NCI-H2081 (cell line): ENCODE measurements at places on chromosomes 6 and 20.

DNA sequence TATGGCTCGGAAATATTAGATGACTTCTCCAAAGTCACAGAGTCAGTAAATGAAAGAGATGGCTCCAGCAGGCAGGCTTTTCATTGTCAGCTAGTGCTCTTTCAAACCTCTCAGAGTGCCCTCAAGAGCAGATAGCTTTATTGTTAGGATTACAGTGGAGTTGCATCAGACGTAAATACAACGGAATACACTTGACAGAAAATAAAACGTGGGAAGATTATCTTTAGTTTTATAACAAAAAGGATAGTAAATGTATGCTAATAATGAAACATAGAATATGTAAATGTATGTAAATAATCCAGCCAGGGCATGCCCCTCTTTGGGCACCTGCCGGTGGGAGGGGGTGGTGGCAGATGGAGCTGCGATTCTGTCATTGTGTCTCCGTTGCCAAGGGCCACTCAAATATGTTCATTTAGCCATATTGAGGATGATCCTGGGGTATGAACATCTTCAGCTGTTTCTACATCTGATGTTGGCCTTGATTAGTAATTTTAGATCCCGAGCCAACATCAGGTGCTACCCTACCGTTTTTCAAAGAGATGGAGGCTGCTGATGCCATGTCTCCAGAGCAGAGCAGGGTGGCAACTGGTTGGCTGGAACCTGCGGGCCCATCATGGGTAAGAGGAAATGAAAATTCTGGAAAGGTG lies 358.3 kb upstream of the SULF2 start:
- no peak for DNase-seq

DNA sequence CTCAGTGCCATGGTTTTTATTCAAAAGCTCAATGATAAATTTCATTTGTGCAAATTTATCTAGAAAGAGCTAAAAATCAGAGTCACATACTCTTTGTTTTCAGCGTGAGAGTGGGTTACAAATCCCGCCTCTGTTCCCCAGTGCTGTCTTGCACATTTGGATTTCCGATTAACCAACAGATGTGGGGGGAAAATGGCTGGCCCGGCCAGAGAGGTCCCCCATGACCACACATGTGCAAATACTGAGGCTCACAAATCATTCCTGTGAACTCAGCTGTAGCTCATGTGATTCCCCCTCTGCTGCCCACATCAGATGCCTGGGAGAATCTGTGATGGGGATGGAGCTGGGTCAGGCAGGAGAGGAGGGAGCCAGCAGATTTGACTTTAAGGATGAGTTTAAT lies 168.7 kb downstream of the PAX1 start:
- DNase-seq = no peak

DNA sequence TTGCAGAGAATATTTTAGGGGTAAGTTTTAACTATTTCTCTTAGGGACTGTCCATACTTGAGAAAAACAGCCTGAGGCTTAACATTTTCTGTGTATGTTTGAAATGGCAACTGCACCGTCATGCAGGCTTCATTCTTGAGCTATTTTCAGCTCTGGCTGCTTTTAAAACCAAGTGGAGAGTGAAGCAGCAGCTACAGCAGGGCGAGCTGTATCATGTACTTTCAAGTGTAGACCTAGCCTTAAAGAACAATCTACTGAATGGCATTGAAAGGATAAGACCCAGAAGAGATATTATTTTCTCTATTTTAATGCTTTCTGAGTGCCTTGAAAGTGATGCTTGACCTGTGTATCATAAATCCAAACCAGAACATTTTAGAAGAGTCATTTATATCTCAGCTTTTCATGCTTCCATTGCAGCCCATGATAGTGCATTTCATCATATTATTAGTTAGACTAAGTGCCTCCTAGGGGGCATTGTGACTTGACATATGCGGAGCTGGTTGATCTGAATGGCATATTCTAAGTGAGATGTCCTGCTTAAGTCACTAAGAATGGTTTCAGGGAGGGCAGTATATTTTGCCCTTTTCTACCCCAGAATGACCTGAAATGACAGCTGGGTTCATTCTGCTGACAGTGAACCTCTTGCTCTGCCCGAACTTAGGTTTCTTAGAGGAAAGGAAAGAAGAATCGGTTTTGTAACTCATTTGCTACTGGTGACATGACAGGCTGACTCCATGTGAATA lies 85.3 kb downstream of the NKAIN2 start:
- DNase-seq = no peak

DNA sequence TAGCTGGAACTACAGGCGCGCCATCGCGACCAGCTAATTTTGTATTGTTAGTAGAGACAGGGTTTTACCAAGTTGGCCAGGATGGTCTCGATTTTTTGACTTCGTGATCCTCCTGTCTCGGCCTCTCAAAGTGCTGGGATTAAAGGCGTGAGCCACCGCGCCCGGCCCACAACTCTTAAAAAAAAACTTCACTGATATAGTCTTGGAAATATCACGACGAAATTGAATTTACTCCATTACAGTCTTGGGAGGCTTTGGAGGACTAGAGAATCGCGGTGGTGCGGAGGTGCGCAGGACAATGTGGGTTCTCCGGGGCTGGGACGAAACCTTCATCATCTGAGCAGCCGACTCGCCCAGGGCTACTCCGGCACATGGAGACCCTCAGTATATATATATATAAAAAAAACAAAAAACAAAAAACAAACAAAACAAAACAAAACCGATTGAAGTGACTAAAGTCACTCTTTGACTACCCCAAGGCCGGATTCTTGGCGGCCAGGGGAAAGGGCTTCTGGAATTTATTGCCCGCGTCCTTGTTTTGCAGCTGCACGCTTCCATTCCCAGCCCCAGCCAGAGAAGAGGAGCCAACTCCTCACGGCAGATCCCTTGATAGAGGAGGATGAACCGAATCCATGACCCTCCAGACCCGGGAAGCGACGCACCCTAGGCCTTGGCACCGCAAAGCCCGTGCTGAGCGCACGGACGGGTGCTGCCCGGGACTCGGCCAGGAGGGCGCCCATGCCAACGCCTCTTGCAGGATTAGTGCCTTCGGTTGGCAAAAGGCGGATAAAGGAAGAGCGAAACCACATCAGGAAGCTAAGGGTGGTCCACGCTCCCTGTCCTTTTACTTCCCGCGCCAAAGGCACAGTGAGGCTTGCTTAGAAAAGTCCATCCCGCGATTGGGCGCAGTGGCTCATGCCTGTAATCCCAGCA lies 1.7 kb upstream of the GCM2 start:
- no peak for DNase-seq

DNA sequence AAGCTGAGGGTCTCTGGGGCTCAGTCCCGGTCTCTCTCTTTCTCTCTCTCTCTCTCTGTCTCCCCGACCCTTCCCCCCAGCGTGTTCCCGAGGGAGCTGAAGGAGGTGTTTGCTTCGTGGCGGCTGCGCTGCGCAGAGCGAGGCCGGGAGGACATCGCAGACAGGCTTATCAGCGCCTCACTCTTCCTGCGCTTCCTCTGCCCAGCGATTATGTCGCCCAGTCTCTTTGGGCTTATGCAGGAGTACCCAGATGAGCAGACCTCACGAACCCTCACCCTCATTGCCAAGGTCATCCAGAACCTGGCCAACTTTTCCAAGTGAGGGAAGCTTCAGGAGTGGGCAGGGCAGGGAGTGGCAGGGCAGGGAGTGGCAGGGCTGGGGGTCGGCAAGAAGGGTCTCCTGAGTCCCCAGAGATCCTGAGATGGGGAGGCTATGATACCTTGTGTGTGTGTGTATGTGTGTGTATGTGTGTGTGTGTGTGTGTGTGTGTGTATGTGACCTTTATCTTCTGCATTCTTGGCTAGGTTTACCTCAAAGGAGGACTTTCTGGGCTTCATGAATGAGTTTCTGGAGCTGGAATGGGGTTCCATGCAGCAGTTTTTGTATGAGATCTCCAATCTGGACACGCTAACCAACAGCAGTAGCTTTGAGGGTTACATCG lies 13.6 kb upstream of the ZBTB9 start:
- no peak for DNase-seq

DNA sequence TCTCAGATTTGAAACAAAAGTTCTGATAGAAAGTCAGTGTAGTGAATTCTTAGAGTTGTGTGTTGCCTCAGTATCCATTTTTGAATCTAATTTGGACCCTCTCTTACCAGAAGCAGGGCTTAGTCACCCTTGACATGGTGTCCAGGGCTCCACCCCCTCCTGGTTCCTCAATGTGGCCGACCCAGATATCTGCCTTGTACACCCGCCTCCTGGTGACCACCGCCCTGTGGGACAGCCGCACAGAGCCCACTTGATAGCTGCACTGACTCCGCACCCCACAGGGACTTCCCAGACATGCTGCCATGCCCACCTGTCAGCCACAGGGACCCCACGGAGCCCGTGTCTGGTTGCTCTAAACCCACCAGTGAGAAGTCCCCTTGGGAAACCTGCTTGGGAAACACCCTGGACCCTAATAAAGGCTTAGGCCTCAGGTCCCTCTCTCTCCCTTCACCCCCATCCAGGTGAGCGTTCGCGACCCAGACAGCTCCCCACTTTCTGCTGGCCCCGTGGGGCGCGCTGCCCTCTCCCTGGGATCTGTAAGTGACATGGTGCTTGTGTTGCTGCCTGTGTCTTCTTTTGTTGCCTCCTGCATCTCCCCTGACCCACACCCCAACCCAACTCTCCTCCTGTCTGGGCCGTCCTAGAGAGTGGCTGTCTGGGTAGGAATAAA lies 47.2 kb upstream of the SYNDIG1 start:
- DNase-seq = no peak

DNA sequence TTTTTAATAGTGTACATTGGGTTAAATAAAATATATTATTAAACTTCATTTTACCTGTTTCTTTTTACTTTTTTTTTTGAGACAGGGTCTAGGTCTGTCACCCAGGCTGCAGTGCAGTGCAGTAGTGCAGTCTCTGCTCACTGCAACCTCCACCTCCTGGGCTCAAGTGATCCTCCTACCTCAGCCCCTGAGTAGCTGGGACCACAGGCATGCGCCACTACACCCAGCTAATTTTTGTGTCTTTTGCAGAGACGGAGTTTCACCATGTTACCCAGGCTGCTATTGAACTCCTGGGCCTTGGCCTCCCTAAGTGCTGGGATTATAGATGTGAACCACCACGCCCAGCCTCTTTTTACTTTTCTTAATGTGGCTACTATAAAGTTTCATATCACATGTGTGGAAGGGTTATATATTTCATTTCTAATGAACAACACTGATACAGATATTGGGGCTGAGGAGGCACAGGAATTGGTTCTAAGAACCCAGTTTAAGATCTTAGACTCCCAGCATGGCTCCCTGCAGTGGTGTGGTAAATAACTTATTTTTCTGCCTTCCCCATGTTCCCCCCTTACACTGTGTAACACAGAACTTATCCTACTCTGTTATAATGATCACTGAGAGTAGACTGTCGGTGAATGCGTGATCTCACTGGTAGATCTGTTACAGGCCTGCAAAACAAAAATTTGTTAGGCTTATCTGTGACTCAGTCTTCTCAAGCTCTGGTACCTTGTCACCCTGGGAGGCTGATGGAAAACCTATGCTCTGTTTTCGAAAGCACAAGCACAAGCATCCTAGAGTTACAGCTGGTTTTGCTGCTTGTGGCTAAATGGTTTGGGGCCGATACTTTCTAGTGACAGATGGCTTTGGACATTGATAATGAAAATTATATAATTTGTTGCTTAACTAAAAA lies 5.8 kb upstream of the ATXN1 start:
- DNase-seq = no peak

- DNase-seq = no peak
Measured at GRCh38 chr6:3346476-3346875, 87.7 kb downstream of the PSMG4 start.

GRCh38 chr6:5547556-5547955 lies 286.2 kb downstream of the FARS2 start:
- no peak for DNase-seq

DNA sequence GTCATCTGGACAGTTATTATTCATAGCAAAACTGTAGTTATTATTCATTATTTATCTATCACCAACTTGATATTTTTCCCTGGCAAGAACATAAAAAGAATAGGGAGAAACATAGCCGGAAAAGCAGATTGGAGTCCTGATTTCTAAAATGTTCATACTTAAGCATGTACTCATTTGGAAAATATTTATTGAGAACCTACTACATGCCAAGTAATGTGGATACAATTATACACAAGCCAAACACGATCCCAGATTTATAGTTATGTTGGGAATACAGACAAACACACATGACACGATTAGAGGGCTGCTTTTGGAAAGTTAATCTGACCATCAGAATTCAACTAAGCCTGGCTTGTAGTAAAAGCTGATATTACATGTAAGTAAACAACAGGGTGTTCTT lies 30.7 kb downstream of the ARHGAP18 start:
- no peak for DNase-seq

DNA sequence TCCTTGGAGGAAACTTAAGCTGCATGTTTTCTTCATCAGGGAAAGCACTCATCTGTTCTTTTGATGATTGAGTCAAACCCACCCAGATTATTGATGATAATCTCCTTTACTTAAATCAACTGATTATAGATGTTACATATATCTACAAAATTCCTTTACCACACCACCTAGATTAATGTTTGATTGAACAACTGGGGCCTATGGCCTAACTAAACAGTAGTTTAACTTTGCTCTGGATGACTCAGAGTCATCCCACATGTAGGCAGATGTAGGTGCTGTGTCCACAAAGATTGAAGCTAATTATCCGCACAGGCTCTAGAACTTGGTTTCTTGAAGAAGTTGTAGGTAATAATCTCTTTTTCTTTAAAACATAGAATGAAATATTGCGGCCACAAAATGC lies 42.2 kb downstream of the PKIB start:
- no peak for DNase-seq

DNA sequence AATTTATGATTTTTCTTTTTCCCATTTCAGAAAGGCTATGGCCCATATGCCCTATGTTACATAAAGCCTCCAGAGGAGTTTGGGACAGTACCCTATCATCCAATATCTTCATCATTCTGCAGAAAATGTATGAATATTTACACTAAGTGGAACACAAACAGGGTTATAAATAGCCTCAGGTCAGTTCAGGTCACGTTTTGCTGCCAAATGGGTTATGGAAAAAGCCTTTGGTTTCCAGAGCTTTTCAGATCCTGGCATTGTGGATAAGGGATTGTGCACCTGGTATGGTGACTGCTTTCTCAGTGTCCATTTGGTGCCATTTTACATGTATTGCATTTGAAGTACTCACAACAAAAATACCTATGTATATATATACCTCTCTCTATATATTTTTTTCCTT lies 29.4 kb downstream of the UTRN start:
- DNase-seq = no peak

- DNase-seq = no peak
Measured at GRCh38 chr6:15420959-15421438, 175.1 kb downstream of the JARID2 start.

DNA sequence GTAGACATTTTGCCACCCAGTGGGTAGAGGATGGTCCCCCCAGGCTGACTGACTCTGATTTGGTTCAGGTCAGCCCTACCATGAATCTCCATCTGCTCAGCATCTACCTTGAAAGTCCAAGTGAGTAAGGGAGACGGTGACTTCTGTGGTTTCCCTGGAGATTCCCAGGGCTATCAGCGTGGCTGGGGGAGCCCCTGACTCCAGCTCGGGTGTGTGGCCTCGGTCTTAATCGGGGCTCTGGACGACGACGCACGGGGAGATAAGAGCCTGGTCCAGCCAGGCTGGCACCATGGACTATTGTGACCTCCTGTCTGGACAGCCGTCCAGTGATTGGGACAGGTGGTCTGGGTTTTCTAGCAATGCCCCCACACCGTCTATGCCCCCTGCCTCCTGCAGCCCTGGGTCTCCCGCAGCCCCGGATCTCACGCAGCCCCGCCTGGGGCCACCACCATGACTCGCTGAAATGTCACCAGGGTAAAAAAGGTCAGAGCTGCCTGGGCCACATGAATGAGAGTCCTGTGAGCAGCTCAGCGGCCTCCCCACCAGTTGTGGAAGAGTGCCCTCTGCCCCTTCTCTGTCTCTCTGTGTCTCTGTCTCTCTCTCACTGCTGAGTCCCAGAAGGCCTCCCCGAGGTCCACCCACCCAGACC lies 47.1 kb upstream of the GATA5 start:
- no peak for DNase-seq
